ENCODE measurements at places on chromosomes 12 and 14.

DNA sequence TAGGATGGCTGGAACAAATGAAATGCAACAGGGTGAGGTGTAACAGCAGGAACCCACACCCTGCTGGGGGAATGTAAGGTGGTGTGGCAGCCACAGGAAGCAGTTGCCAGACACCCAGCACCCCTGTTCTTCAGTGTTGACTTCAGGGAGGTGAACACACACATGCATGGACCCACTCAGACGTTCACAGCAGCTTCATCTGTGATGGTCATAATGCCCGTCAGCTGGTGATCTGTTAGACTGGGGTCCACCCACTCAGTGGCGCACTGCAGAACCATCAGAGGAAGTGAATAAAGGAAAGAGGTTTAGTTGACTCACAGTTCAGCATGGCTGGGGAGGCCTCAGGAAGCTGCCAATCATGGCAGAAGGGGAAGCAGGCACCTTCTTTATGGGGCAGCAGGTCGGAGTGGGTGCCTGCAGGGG is 22.7 kb upstream of the TEX22 start:
- peak; percentile 30 for DNase-seq

- no peak for DNase-seq
Observed at GRCh38 chr14:104288272-104288671, 149.9 kb downstream of the KIF26A start.

GRCh38 chr14:50704454-50705010 is 36.4 kb upstream of the SAV1 start:
- DNase-seq: no peak

- DNase-seq: no peak
Observed at GRCh38 chr14:105169776-105170655, 1.4 kb upstream of the JAG2 start.

DNA sequence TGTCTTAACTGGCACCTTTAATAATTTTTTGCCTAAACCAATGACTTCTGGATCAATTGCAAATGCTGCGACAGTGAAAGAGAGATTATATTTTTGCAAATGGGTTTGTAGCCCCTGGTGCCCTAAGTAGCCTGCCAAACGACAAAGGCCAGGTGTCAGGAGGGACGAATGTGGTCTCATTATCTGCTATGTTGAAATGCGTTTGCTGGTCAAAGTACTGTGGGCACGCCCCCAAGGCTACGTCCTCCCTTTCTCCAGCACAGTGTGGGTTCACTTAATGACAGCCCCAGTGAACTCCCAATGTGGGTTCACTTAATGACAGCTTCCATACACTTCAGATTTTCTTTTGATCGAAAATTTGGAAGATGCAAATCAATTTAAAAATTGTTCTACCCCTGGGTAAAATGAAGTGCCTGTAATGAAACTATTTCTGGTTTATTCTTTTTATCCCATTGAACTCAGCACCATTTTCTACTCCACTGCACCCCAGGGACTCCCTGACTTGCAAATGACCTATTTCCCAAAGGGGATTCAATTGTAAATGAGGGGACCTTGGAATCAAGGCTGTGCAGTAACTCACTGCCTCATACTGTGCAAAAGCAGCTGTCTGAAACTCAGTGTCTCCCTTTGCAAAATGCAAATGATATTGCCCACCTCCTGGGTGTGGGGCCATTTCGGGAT is 1.4 kb downstream of the SERPINA11 start:
- no peak for DNase-seq

DNA sequence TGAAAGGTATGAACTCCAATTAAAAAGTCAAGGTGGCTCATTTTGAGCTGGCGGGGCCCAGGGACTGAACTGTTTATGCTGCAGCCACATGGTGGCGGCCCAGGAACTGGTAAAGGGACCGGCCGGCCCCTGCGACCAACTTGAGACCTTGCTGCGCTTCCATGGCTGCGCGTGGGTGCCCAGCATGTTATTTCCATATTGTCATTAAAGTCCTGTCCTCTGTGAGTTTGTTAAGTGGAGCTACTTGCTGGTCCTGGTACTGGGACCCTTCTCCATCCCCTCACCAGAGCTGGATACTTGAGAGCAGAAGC is 62.3 kb downstream of the BEGAIN start:
- no peak for DNase-seq

DNA sequence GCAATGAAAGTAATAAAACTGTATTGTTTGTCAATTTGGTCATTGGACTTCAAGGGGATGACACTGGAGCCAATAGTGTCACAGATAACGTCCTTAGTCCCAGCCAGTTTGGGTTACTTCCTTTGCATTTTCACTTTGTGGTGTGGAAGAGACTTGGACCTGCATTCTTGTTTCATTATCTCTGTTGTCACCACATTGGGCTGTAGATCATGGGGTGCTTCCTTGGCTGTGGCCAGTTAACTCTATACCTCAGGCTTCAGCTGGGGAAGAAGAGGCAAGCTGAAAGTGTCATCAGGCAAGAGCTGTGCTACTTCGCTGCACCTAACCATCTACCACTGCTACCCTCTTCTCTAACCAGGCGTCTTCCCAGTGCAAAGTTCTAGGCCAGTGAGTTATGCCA is 15.1 kb upstream of the CISTR start:
- no peak for DNase-seq

DNA sequence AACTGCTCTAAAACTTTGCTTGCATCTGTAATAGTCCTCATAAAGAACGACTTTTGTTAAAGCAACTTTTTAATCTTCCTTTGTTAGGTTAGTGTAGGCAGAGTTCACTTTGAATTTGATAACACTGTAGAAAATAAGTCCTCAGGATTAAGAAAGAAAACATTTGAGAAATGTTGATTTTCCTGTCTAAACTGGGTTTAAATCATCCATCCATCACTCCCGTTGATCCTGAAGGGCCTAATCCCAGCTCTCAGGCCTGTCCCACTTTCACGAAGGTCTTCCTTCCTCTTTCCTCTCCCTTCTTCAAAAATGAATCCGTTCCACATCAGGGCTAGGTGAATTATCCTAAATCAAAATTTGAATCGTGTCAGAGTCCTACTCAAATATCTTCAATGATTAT is 36.9 kb downstream of the SLC2A14 start:
- DNase-seq: no peak

DNA sequence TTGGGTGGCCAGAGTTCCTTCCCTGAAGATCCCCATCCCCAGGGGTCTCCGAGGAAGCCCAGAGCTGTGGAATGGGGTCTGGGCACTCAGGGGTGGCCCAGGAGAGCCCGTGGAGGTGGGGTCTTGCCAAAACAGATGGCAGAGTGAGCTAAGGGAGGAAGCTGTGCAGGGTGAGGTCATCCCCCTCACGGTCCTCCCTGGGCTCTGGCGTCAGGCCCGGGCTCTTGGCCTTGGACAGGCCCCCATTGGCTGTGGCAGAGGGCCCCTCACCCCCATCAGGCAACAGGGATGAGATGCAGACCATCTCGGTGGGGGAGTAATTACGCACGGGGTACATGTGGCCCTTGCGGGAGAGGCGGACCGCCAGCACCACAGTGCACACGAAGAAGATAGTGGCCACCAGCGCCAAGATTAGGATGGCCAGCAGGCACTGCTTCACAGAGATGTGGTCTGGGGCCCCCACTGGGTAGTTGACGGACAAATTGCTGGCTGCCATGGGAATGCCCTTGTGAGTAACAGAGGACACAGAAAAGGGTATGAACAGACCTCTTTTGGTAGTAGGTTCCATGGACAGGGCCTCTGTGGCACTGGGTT is 10.7 kb downstream of the SELPLG start:
- no peak for DNase-seq

- DNase-seq: no peak
Observed at GRCh38 chr12:89976866-89977265, 268.2 kb upstream of the ATP2B1 start.

GRCh38 chr12:112584266-112584722 is 165.5 kb downstream of the PTPN11 start:
- DNase-seq: no peak

DNA sequence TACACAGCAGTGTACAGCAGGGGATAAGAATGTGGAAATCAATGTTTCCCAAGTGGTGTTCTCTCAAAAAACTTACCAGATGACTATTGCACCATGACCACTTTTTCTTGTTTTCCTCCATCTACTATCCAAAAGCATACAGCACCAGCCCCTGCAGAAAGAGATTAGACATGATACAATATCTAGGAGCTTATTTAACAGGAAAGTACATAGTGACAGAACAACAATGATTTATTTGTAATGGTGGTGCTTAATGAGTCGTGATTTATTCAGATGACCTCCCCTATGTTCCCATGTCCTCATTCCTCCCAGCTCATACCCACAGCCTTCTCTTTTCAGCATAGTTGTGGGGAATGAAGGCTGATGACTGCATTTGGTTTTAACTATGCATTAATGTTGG is 413.6 kb downstream of the BTG1 start:
- no peak for DNase-seq

DNA sequence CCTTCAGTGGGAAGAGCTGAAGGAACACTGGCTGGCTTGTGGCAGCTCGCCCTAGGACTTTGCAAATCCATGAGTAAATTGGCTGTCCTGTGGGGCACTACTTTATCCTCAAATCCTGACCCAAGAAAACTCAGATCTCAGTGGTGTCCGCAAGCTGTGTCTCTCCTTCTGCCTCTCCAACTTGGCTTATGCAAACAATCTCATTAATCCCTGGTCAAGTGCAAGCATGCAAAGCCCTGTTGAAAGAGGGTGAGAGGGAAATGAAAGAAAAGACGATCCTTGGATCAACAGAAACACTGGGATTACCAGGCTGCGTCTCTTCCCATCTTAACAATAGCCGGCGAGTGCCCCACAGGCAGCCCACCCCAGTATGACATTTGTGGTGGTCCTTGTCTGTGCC is 901.6 kb downstream of the BCL11B start:
- DNase-seq: no peak

DNA sequence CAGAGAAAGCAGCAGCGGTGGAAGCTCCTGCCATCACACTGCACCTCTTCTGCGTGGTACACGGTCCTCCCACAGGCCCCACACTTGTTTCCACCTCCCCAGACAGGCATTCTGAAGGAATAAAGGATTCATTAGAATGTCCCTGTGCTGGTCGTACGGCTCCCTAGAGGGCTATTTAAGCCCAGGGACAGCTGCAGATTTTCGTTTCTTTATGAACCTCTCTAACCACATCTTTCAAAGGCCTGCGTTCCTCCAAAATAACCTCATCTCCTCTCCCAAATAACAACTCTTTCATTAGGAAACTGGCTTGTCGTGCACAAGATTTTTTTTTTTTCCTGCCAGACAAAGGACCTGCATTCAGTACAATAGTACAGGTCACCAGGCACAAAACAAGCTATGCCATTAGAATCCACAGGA is 12.7 kb downstream of the CSRP2 start:
- no peak for DNase-seq

- peak; percentile 68 for DNase-seq
Observed at GRCh38 chr12:69290545-69291277, 51.3 kb downstream of the CPSF6 start.

DNA sequence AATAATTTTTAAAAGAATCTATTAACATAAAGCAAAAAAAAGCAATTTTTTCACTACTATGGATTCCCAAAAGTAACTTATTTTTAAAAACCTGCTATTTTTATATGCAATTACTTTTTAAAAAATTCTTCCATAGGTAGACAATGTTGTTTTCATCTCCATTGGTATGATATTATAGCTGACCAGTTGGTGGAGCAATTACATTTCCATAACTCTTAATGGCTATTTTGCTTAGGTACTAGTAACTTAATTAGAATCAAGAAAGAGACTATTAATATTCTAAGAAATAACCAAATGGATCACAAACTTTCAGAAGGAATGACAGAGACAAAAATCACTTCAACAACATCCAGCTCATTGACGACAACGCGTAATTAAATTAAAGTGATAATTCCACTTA is 64.7 kb upstream of the PTCSC3 start:
- no peak for DNase-seq

- no peak for DNase-seq
Observed at GRCh38 chr12:47078086-47078395, 1.4 kb upstream of the PCED1B start.

- no peak for DNase-seq
Observed at GRCh38 chr12:24833513-24833912, 115.4 kb downstream of the BCAT1 start.

Data from activated T-cell treated with anti-CD3 and anti-CD28 coated beads for 24 hours (primary cell).